Stomach (tissue), 19 donors: ENCODE measurements at places on chromosomes 13 and 19. TPM values are rescaled to one million over a fixed set of nuclear protein-coding genes. Genes with fewer than 3 reads are reported as not detected.

- no peak for DNase-seq
Measured at GRCh38 chr13:102402290-102402689, 442 bp upstream of the FGF14 start.

GRCh38 chr13:109771926-109772325 is 14.5 kb downstream of the IRS2 start:
- DNase-seq = no peak

GRCh38 chr13:95564733-95565291 is 12.3 kb downstream of the CLDN10 start:
- DNase-seq = no peak

DNA sequence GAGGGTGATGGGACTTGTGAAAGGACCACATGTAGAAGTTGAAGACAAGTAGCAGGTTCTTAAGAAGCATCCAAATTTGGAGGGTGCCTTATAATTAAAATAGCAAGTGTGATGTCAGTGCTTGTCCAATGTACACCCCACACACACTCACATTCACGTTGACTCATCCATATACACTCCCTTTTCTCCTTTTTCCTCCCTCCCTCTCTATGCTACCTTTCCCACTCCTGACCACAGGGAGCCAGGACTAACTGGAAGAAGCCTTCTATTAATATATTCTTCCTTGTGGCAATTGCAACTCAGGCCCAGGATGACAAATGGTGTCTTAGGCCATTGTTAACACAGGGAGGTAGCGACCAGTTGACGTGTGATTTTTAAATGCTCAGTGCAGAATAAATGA is 16.3 kb upstream of the GPR183 start:
- DNase-seq = no peak

GRCh38 chr13:113666951-113667701 is at the start of gene GRK1:
Gene GRK1, plus strand, starts transcription at chr13:113667219. Its CDS starts 168 bp downstream, at chr13:113667387.
- peak; percentile 22 for DNase-seq

DNA sequence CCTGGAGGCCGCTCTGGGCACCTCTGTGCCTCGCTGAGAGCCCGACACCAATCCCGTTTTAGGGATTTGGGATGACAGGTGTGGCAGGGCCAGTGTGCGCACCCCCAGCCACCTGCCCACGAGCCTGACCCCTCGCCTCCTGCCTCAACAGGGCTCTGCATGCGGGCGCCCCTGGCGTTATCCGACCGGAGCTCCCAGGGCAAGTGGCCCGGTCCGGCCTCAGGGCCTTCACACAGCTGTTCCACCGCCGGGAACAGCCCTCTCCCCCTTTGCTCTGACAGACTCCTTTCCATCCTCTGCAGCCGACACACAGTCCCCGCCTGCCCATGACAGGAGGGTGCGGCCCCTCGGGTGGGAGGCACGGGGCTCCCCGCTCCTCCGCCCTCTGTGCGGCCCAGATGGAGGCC is 7.1 kb upstream of the WDR18 start:
- DNase-seq = no peak

DNA sequence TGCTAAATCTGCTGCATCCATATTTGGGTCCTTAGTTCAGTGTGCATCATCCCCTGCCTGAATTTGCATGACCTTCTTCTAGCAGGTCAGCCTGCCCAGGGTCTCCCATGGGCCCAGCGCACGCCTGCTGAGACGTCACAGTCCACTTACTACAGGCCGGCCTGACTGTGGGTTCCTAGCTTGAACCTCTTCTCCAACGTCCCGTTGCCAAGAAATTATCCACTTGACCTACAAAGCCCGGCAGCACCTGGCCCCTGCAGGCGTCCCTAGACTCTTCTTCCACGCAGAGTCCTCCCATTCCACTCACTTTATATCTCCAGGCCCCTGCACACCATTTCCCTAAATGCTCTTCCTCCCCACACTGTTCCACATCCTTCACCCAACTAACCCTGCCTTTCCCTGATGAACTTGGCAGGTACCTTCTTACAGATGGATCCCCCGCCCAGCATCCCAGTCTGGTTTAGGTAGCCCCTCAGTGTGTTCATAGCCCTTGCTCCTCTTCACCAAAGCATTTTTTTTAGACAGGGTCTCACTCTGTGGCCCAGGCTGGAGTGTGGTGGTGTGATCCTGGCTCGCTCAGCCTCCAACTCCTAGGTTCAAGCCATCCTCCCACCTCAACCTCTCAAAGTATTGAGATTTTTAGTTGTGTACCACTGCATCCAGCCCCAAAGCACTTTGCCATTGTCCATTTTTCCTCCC is 155.0 kb upstream of the SOX1 start:
- DNase-seq = no peak

TMPRSS9 gene
- 1.1 TPM for total RNA-seq

PLIN5 gene
- total RNA-seq = 114 TPM
